M059J (cell line): ENCODE measurements at places on chromosomes 11 and 22.
A peak's percentile ranks its signal among the peaks of the same experiment; 100 is the strongest.

- DNase-seq: peak; percentile 24
Observed at GRCh38 chr11:10032935-10033334, 261.1 kb downstream of the SBF2 start.

- peak; percentile 93 for DNase-seq
Observed at GRCh38 chr11:69008737-69009440, 4.2 kb downstream of the MRGPRF start.

DNA sequence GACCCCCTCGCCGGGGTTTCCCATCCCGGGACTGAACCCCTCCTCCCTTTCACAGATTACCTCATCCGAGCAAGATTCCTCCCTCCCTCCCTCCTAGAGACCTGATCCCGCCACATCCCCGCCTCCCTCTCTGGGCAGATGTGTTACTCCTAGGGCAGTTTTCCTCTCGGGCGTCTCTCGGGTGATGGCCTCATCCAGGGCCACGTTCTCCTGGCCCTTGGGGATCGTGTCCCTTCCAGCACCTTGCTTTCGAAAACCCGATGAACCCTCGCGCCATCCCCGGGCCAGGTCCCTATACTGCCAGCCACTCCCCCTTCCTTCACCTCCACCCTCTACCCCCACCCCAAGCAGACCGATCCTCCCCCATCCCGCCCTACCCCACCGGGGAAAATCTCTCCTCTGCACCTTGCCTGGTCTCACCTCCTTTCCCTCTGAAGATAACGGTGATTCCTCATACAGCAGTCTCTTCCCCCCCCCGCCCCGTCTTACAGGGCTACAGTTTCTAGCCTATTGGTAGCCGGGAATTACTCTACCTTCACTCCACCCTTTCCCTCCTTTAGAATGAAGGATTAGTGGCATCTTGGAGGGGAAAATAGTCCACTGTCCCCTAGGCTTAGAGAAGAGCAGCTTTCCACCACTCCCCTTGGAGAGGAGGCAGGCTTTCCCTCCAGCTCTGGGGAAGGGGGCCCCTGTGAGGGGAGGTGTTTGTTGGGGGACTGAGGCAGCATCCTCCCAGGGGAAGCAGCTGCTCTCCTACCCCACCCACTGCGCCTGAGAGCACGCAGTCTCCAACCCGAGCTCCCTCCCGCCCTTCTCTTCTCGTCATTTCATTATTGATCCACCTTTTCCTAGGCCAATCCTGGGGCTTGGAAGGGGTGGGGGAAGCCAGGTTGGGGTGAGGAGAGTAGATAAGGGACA, 1.2 kb downstream of the KMT2A start:
- peak; percentile 67 for DNase-seq

DNA sequence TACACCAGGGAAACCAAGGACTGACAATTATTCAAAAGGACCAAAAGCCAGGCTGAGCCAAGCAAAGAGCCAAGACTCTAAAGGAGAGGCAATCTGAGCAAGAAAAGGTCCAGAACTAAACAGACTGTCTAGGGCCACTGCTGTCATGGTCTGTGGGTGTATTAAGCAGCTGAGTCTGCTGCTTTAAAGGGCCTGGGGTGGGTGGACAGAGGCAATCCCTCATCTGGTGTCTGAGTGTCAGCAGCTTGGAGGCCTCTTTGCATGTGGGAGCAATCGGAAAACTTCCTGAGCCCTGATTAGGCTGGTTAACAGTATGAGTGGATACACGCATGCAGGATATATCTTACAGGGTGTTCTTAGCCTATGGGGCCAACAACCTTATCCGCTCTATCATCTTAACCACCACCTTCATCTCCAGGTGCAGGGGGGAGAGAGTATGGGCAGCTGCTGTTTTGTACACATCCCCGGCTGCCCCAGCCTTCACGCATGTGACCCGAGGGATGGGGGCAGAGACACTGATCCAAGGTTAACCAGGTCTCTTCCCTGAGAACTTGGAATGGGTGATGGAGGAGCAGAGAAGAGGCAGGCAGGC, 67.5 kb upstream of the TIMP3 start:
- no peak for DNase-seq

- no peak for DNase-seq
Observed at GRCh38 chr11:41051919-41052635, 407.4 kb downstream of the LRRC4C start.

DNA sequence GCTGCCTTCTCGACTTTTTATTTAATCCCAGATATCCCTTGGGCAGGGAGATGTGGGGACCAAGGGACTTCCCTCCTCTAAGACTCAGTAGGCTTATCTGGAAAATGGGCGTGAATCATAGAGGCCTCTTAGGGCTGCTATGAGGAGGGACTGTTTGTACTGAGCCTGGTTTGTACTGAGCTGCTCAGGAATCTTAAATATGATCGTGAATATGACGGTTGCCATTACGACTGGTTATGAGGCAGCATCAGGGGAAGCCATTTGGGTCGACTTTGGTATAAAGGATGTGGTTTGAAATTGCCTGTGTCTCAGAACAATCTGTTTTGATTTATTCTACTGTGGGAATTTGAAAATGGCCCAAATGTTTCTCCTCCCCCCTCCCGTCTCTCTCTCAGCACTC, 20.6 kb downstream of the TSPAN18 start:
- DNase-seq: no peak

DNA sequence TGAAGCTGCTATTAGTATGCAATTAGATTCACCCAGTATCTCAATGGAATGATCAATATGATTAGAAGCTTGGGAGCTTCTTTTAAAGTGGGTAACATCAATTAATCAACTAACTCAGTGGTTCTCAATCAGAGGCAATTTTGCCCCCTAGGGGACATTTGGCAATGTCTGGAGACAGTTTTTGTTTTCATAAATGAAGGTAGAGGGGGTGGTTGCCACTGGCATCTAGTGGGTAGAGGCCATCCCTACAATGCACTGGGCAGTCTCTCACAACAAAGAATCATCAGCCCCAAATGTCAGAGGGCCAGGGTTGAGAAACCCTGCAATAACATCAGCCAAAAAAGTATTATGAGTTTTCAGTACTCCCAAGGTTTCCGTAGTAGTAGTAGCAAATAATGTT, 5.9 kb upstream of the AMOTL1 start:
- DNase-seq: peak; percentile 72

DNA sequence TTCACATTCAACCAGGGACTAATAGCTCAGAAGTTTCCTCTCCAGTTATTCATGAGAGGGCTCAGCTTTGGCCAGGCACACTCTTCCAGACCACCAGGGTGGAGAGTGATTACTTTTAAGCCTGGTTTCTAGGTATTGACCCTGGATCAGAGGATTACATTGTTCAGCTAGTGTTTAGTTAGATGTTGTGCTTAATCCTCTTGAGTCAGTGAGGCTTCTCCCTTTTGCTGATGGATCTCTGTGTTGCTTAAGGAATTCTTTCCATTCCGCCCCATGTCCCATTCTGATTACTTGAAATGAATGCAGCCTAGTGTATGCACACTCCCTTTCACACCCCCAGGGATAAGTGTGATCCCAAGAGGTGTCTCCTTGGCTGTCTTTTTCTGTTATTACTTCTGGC, 271.7 kb upstream of the ANO5 start:
- DNase-seq: no peak

DNA sequence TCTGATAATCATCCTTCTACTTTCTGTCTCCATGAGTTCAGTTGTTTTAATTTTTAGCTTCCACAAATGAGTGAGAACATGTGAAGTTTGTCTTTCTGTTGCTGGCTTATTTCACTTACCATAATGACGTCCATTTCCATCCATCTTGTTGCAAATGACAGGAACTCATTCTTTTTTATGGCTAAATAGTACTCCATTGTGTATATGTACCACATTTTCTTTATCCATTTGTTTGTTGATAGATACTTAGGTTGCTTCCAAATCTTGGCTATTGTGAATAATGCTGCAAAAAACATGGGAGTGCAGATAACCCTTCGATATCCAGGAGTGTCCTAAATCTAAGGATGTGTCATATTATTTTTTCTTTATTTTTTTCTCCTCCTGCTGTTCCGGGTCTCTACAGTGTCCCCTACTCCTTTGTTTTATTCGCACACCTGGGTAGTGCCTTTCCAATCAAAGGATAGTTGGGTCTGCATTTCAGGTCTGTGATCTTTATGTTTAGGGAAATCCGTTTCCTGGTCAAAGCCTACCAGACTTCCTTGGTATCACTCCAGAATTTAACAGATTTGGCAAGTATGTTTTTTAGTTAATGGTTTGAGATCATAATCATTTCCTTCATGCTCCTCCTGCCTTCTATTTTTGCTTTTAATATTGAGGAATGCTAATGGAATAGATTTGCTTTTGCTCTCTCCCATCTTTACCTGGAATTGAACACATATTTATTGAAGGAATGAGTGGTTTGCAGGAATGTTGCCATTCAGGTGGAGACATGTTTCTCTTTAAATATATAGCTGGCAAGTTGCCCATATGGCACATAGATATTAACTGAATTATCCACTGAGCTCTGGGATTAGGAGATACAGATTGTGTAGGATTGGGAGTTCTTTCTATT, 53.7 kb downstream of the ARHGEF12 start:
- no peak for DNase-seq
